ENCODE measurements at places on chromosomes 4 and X.

DNA sequence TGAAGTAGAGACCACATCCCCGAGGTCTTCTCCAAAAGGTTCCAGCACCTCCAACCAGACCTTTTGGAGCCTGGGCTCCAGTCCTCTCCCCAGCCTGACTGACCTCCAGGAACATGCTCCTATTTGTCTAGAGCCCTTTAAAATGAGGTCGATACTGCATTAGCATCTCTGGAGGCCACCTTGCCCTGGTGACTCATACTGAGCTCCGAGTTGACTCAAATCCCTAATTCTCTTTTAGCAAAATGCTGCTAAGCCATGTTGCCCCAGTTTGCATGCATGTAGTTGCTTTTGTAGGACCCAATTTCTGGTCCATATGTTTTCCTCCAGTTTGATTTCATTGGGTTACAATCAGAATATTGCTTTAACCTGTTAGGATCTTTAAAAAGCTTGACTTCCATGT, 43.5 kb upstream of the CITED1 start:
- no peak for DNase-seq

- DNase-seq: no peak
These were observed 5.6 kb downstream of the PRDM8 start for GRCh38 chr4:80202741-80203553.

- DNase-seq: no peak
These were observed 20.7 kb upstream of the UCHL1 start for GRCh38 chr4:41236032-41236431.

DNA sequence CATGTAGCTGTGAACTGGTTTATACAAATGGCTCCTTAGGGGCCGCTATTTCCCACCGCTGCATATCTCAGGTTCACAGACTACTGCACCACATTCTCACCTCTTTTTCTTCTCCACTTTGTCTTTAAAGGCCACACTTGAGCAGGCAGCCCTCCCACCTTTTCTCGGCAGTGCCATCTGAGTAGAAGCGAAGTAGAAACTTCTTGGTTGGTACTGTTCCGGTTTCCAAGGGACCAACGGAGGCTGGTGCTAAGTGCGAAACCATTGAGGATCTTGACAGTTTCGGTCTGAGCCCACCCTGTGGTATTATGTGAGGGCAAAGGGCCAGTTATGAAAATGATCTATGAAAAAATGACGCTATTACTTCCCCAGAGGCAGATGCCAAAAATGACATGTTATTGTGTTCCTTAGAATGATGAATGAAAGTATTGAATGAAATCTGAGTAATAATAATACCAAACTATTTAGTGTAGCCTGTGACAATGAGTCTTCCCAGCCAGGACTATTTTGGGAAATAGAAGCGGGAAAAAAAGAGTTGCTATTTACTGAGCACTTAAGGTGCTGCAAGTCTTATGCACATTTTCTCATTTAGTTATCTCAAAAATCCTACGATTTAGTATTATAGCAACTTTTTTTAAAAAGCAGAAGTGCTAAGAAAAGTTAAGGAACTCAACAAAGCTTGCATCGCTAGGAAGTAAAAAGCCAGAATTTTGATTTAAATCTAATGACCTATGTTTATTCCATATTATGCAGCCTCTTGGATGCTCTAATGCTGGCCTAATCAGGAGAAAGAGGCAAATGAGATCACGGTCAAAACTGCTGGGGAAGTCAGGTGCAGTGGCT, 29.6 kb upstream of the CHRNA9 start:
- no peak for DNase-seq

DNA sequence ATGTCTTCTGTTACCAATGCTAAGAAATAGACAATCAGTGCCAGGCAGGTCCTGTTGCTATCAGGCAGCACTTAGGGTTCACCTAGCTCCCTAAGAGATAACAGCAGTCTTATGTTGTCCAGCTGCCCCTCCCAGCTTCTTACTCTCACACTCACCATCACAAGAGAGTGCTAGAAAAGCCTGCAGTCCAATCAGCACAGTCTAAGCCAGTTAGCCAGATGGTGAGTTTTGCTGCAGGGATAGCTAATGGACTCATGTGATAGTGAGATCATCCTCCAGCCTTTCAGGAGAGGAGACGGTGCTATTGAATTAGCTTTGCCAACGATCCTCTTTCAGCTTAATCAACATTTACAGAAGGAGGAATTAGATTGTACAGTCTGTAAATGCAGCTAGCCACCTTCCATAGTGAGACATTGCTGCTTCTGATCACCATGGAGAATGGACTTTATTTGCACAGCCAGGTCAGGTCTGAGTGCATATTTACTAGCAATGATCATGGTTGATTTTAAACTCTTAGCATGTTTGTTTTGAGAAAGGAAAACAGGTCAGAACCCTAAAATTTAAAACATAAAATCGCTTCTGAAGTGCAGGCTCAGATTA, 438.3 kb downstream of the CENPC start:
- no peak for DNase-seq

DNA sequence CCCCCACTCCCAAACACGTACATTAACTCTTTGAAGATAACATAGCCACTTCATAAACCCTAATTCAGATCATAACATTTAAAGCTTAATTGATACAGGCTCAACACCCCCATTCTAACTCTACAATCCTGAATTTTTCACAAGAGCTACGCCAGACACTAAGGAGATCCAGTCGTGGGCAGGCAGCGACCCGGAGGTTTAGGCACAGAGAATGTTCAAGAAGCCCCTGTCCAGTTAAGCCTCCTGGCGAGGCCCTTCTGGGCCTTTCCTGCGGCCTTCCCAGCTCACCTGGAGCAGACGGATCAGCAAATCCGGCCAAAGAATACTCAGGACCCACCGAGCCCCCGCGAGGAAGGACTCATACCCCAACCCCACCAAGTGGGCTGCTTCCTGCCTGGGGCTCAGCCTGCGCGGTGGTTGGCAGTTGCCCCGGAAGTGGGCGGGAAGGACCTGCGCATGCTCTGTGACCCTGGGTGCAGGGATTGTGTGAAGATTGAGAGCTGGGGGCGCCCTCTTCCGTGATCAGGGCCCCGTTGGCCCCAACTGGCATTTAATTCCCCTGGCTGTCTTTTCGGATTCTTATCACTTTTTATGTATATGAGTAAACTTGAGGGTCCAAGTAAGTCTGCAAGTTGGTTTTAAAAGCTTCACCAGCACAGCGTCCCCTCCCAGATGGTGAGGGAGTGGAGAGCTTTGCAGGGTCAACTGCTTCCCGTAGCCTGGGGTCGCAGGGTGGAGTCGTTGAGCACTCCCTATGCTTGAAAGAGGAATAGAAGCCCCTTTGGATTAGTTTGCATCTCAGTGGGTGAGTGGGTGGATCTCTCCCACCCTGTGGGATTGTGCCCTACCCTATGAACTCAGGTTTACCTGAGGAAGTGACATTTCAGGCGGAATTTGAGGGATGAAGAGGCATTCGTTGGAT, at the start of gene TRIM61:
TSS of gene TRIM61 (minus strand) at position 415 of the 922 bp plus-strand sequence. CDS start 7,655 bp downstream, outside the sequence.
- DNase-seq: no peak
